ENCODE measurements at places on chromosomes 2 and 18.
A peak's percentile ranks its signal among the peaks of the same experiment; 100 is the strongest.

GRCh38 chr2:7736646-7737305 lies 819.6 kb downstream of the RNF144A start:
- no peak for DNase-seq

GRCh38 chr18:49645196-49645595 lies 83.3 kb downstream of the LIPG start:
- DNase-seq: no peak

GRCh38 chr18:67515942-67516538 lies 480 bp downstream of the DSEL start:
- DNase-seq: peak; percentile 6

DNA sequence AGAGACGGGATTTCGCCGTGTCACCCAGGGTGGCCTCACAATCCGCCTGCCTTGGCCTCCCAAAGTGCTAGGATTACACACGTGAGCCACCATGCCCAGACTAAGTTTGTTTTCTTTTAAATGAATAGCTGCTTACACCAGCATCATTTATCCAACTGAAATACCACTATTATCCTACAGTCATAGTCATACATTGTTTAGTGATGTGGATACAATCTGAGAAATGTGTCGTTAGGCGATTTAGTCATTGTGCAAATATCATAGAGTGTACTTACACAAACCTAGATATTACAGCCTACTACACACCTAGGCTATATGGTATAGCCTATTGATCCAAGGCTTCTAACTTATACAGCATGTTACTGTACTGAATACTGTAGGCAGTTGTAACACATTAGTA lies 10.3 kb downstream of the ZC3H15 start:
- no peak for DNase-seq

- DNase-seq: no peak
These were observed 22.6 kb downstream of the CROCC2 start for GRCh38 chr2:240928476-240929363.

Measured in KG1 (cell line).